ENCODE measurements at places on chromosomes 5 and 9. TPM values are rescaled to one million over a fixed set of nuclear protein-coding genes. Genes with fewer than 3 reads are reported as not detected.

ALDH1A1 gene
- total RNA-seq, result 450 TPM

LHX2 gene
- total RNA-seq, result not detected

WHRN gene
- 1.3 TPM for total RNA-seq

ANKRD55 gene
- total RNA-seq, result under 0.01 TPM

CNTLN gene
- 11.3 TPM for total RNA-seq

BASP1 gene
- total RNA-seq, result 126 TPM

RLN1 gene
- not detected for total RNA-seq

KDM4C gene
- 26.7 TPM for total RNA-seq

LCN1 gene
- total RNA-seq, result not detected

BTNL3 gene
- total RNA-seq, result not detected

DMRTA1 gene
- 0.32 TPM for total RNA-seq

UBE2B gene
- total RNA-seq, result 20.3 TPM

NCBP1 gene
- 60.9 TPM for total RNA-seq

TMED9 gene
- total RNA-seq, result 113 TPM

C8G gene
- total RNA-seq, result 0.86 TPM

HAVCR2 gene
- not detected for total RNA-seq

GRM6 gene
- not detected for total RNA-seq

ODF2 gene
- total RNA-seq, result 33.5 TPM

CCL21 gene
- total RNA-seq, result not detected

NPR3 gene
- total RNA-seq, result 2.9 TPM

GABRA1 gene
- total RNA-seq, result not detected

SLC24A2 gene
- total RNA-seq, result not detected

BARHL1 gene
- total RNA-seq, result not detected

SCGB3A2 gene
- total RNA-seq, result not detected

TMC1 gene
- 1.3 TPM for total RNA-seq

SMIM33 gene
- not detected for total RNA-seq

GPX8 gene
- total RNA-seq, result 133 TPM

GBGT1 gene
- 5.8 TPM for total RNA-seq

AQP3 gene
- 0.97 TPM for total RNA-seq

GARIN3 gene
- not detected for total RNA-seq

SPINK13 gene
- total RNA-seq, result not detected

ENC1 gene
- total RNA-seq, result 72.1 TPM

TRIM23 gene
- total RNA-seq, result 26.4 TPM

PCDHB4 gene
- total RNA-seq, result under 0.01 TPM

ASS1 gene
- 88.3 TPM for total RNA-seq

SPATA31E1 gene
- total RNA-seq, result not detected

ADAMTS12 gene
- total RNA-seq, result 54.8 TPM

PDZD2 gene
- total RNA-seq, result 0.97 TPM

PHF24 gene
- not detected for total RNA-seq

NRARP gene
- total RNA-seq, result 0.32 TPM

ADGRD2 gene
- total RNA-seq, result not detected

IL33 gene
- total RNA-seq, result 7.3 TPM

CSF1R gene
- under 0.01 TPM for total RNA-seq

GABRB2 gene
- under 0.01 TPM for total RNA-seq

PCA3 gene
- total RNA-seq, result not detected

CER1 gene
- not detected for total RNA-seq

PCDHGA12 gene
- total RNA-seq, result 15.5 TPM

SIMC1 gene
- total RNA-seq, result 5.2 TPM

SLC2A6 gene
- total RNA-seq, result 35.4 TPM

PCDHA9 gene
- total RNA-seq, result under 0.01 TPM

C5orf52 gene
- not detected for total RNA-seq

DNAI1 gene
- under 0.01 TPM for total RNA-seq
